ENCODE measurements at places on chromosomes 7 and 10. TPM values are rescaled to one million over a fixed set of nuclear protein-coding genes. Genes with fewer than 3 reads are reported as not detected.

Gene FEZF1
- total RNA-seq: not detected

Gene RPA3
- total RNA-seq: 41.2 TPM

Gene AKR1C1
- total RNA-seq: 216 TPM

Gene ZNF32
- 16.0 TPM for total RNA-seq

Gene ADAP1
- 1.2 TPM for total RNA-seq

Gene PKD2L1
- total RNA-seq: 0.37 TPM

Gene SRRM3
- 0.98 TPM for total RNA-seq

Gene HOXA5
- 6.5 TPM for total RNA-seq

Gene TMEM72
- total RNA-seq: not detected

Gene PCBD1
- total RNA-seq: 31.9 TPM

Gene TMEM26
- total RNA-seq: not detected

Data from subcutaneous preadipocyte (primary cell).